ENCODE measurements at places on chromosomes 16 and 17.

DNA sequence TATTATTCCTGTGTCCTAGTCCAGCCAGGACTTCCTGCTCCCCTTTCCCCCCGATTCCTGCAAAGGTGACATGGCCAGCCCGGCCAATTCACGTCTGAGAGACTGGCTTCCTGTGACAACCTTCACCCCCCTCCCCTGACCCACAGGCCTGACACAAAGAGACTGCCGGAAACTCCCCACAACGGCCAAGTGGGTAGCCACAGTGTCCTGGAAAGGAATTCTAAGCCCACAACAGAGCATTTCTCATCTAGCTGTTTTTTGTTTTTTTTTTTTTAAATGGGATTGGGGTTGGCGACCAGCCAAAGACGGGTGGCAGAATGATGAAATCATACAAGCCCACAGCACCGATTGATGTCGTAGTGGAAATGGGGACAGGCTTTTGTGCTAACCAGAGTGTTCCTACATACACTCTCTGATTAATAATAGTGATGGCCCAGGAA lies 2.8 kb upstream of the XAF1 start:
- DNase-seq: no peak
- no peaks in the 10 kb centered on the region for H3K27me3 ChIP-seq
- peaks cover 8% of the 10 kb centered on the region for H3K36me3 ChIP-seq
- H3K27ac ChIP-seq: peak overlapping the region; percentile 68

GRCh38 chr17:13415871-13416416 lies 185.8 kb downstream of the HS3ST3A1 start:
- DNase-seq: no peak
- no peak overlapping the region for H3K27ac ChIP-seq
- H3K36me3 ChIP-seq: no peaks in the 10 kb centered on the region
- no peak overlapping the region for H3K4me3 ChIP-seq
- H3K4me1 ChIP-seq: no peaks in the 10 kb centered on the region

- no peaks in the 10 kb centered on the region for H3K4me1 ChIP-seq
- peaks cover 2% of the 10 kb centered on the region for H3K36me3 ChIP-seq
- H3K27ac ChIP-seq: no peak overlapping the region
- no peak for DNase-seq
- H3K4me3 ChIP-seq: no peak overlapping the region
- H3K27me3 ChIP-seq: peaks cover 16% of the 10 kb centered on the region
Measured at GRCh38 chr16:49799172-49799571, 56.7 kb downstream of the ZNF423 start.

- peaks cover 16% of the 10 kb centered on the region for H3K36me3 ChIP-seq
- H3K27me3 ChIP-seq: no peaks in the 10 kb centered on the region
- no peak overlapping the region for H3K27ac ChIP-seq
- no peak for DNase-seq
Measured at GRCh38 chr17:604115-604450, 110.6 kb downstream of the VPS53 start.

DNA sequence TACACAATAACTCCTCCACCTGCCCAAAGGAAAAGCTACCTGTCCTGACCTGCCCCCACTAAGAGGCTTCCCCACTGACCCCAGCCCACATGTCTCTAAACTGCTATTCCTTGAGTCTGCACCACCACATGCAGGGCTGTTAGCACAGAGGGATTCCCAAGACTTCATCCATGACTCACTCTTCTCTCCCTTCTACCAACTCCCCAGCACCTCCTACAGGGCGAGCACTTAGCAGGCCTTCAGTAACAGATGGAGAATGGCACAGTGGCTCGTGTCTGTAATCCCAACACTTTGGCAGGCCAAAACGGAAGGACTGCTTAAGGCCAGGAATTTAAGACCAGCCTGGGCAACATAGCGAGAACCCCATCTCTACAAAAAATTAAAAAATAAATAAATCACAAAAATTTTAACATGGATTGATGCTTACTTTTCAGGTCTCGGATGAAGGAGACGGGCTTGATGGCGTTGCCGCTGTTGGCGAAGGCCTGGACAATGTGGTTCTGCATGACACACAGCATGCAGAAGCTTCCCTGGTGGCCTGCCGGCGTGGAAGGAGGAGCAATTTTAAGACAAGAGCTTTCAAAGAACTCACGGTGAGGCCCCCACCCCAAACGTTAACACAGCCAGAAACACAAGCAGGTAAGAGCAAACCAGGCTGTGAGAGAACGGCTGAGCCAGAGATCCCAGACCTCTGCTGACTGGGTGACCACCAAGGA lies 12.0 kb downstream of the USP36 start:
- no peaks in the 10 kb centered on the region for H3K27me3 ChIP-seq
- no peak overlapping the region for H3K27ac ChIP-seq
- peaks cover 79% of the 10 kb centered on the region for H3K36me3 ChIP-seq
- peaks cover 36% of the 10 kb centered on the region for H3K4me1 ChIP-seq

GRCh38 chr17:49854126-49854525 lies 6.3 kb upstream of the TAC4 start:
- H3K27ac ChIP-seq: no peak overlapping the region
- DNase-seq: no peak
- H3K27me3 ChIP-seq: no peaks in the 10 kb centered on the region
- no peak overlapping the region for H3K4me3 ChIP-seq

All from central memory CD8-positive, alpha-beta T cell (primary cell).